T1000 (cell line): ENCODE measurements at places on chromosomes 2 and 18.

DNA sequence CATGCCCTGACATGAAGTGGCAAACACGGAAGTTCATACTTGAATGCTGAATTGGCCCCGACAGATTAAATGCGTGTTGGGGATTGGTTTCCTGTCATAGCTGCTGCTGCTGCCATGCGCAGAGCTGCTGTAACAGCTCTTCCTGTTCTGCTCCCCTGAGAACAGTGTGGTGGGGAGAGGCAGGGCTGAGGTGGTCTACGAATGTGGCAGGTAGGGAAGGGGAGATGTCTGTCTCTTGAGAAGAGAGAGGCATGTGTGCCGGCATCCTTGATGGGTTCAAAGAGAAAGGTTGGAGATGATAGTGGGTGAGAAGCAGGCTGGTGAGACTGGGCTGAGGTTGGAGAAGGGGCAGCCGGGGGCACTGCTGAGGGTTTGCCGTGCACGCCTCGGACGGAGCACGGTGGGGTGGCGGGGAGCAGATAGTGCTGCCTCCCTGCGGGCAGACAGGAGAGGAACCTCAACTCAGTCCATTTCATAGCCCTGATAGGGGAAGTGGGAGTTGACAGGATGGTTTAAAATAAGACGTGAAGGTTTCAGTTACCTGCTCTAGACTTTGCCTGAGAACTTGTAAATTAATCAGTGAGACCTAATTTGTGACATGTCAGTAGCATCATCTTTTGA is 46.1 kb downstream of the TMEM185B start:
- no peak for DNase-seq

GRCh38 chr2:150428641-150429040 is 58.8 kb downstream of the RND3 start:
- no peak for DNase-seq

- DNase-seq = no peak
Observed at GRCh38 chr2:33272001-33272400, 204.4 kb upstream of the RASGRP3 start.

DNA sequence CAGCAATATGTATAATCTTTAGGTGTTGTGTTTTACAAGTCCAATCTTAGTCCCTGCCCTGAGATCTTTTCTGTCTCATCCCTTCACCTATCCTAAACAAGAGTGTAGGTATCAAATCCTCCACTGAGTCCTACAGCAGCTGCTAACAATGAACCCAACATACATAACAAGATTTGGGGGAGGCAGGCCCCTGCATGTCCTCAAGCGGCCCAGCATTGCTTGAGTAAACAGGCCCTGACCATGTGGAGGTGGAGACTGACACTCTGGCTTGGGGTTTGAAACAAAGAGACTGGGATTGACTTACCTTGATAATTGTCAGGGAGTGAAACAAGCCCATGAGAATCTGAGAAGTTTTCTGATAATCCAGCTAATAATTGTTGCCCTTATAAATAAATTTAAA is 213.4 kb downstream of the STK39 start:
- no peak for DNase-seq

- DNase-seq = no peak
Observed at GRCh38 chr2:48714245-48714644, 41.3 kb downstream of the LHCGR start.

DNA sequence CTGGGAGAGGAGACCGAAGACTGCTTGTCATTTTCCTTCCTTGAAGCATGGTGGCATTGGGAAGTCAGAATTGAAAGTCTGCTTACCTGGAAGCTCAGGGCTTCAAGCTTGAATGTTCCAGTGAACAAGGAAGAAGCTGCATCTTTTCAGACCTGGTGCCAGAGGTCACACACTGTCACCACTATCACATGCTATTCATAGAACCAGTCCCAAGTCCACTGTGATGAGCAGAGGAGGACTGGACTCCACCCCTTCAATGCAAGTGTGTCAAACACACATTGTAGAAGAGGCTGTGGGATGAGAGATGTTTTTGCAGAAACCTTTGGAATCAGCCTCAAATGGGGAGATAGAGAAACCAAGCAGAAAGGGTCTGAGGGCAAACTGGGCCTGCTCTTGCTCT is 81.4 kb downstream of the LYPD1 start:
- DNase-seq = no peak

- DNase-seq = no peak
Observed at GRCh38 chr2:165067643-165068486, 112.5 kb upstream of the SLC38A11 start.

- DNase-seq = no peak
Observed at GRCh38 chr2:217165547-217165946, 305.7 kb upstream of the TNP1 start.

DNA sequence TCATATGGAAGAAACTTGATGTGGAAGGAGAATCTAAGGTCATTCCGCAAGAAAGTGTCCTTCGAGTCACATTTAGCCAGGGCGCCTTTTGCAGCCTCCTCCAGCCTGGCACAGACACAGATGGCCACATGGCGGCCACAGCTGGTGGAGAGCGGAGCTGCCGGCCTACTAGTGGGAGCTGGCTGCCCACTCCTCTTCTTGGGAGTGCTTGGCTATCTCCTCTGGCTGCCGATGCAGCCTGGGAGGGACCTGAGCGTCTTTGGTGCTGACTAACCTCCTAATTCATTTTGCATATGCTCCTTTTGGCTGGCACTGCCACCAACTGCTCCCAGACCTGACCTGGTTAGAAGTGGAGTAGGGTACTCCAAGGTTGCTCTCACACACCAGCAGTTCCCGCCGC is 199.3 kb upstream of the MYT1L start:
- no peak for DNase-seq

DNA sequence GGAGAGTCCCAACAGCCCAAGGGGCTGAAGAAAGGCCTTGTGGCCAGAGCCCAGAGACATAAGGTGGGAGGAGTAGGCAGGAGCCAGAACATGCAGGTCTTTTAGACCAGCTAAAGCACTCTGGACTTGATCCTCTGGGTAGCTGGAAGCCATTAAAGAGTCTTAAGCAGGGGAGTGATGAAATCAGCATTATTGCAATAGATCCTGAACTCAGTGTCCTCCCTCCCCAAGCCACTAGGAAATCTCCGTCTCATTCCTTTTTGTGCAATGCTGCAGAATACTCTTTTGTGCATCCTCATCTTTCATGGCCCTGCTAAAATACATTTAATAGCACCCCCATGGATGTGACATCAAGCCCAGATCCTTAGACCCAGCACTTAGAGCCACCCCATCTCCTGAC is 58.6 kb upstream of the ZCCHC2 start:
- no peak for DNase-seq

- DNase-seq = no peak
Observed at GRCh38 chr2:112001942-112002341, 53.1 kb upstream of the TMEM87B start.

GRCh38 chr2:11330457-11331142 is 13.8 kb downstream of the ROCK2 start:
- no peak for DNase-seq

GRCh38 chr2:57434972-57435371 is 611.6 kb upstream of the VRK2 start:
- no peak for DNase-seq

GRCh38 chr2:173307293-173307692 is 47.4 kb upstream of the CDCA7 start:
- DNase-seq = no peak
